Stimulated activated CD8-positive, alpha-beta memory T cell treated with anti-CD3 and anti-CD28 coated beads, Interleukin-2, amount 100 ng/mL, for 1 hour (primary cell): ENCODE measurements at places on chromosomes 7 and 10.

GRCh38 chr7:151575410-151575809, 55.7 kb upstream of the RHEB start:
- DNase-seq = no peak

GRCh38 chr7:151251328-151251688, 2.8 kb upstream of the SMARCD3 start:
- DNase-seq = no peak

GRCh38 chr7:92404170-92404614, 43.1 kb upstream of the GATAD1 start:
- DNase-seq = no peak

GRCh38 chr7:2030475-2031450, 202.0 kb downstream of the MAD1L1 start:
- DNase-seq = no peak
